ENCODE measurements at places on chromosomes 1 and 21.

DNA sequence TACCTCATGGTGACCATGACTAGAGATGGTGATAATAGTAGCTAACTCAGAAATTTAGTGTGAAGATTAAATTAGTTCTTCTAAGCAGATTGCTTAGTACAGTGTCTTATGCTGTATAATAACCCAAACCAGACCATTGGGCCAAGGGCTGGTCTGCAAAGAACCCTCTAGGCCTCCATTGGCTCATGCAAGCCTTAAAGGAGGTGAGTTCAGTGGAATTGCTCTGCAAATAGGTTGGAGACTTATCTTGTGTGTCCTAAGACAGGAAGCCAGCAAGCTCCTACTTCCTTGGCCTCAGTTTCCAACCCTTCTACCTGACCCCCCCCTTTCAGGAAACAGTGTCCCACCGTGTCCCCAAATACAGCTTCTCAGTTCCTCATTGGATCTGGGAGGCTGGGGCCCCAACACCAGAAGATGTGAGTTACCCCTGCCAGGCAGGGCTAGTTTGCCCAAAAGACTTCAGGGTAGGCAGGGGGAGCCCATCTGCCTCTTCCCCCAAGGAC, 1.9 kb upstream of the MEF2D start:
- no peak for DNase-seq

- DNase-seq, result no peak
Observed at GRCh38 chr1:244850099-244850852, 14.1 kb downstream of the HNRNPU start.

DNA sequence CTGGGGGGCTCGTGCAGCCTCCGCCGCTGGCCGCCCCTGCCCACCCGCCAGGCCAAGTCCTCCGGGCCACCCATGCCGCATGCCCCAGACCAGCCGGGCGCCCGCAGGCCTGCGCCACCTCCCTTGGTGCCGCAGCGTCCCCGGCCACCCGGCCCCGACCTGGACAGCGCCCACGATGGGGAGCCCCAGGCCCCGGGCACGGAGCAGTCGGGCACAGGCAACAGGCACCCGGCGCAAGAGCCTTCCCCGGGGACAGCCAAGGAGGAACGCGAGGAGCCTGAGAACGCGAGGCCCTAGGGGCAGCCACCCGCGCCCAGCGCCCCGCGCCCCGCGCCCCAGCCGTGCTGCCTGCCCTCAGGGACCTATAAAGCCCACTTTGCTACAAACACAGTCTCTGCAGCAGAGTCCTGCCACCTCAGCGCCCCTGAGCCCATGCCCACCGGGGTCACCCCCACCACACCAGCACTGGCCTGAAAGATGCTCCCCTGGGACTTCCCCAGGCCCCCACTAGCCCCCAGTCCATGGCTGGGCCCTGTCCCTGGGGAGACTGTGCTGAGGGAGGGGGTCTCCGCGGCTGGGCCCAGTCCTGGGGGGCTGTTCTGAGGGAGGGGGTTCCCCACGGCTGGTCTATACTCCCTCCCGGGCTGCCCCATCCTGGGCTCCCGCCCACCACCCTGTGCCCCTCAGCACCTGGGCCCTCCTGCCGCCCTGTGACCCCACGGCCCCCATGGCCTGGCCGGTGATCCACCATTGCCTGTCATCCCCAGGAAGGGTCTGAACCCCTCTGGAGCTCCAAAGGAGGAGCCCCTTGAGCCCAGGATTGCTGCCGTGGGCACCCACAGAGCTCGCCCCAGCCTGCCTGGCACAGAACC, 8.6 kb downstream of the TNFRSF18 start:
- no peak for DNase-seq

DNA sequence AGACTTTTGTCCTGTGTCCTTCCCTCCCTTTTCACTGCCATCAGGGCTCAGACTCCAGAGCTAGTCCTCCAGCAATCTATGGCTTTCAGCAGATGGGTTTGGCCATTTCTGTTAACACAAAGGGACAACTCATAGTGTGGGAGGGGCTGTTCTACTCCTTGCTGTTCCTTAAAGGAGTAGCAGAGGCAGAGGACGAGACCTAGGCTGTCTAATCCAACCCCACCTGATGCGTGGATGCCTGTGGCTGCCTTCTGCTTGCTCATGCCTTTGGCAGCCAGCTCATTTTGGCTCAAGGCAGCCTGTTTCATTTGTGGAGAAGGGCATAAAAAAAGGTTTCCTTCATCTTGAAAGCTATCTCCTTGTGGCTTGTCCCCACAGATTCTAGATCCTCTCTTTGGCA, 27.0 kb downstream of the MFSD2A start:
- DNase-seq, result peak; percentile 75

- no peak for DNase-seq
Observed at GRCh38 chr1:109769330-109770078, 5.8 kb upstream of the EPS8L3 start.

- peak; percentile 43 for DNase-seq
Observed at GRCh38 chr1:150235294-150235851, 539 bp downstream of the ANP32E start.

DNA sequence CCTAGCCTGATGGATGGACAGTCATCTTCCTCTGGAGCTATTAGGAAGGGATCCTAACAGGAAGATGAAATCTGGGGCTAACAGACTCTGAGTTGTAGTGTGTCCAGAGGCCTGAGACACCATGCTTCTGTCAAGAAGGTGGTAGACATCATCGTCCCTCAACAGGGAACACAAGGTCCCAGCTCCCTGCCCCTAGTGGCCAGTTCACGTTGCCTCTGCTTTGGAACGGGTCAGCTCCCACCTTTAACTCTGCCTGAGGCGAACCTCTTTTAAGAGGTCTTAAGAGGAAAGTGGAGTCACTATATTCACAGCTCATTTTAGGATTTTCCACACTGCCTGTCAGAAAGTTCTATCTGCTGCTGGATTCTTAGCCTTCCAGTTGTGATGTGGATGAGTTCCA, 28.3 kb downstream of the LRRC71 start:
- no peak for DNase-seq

DNA sequence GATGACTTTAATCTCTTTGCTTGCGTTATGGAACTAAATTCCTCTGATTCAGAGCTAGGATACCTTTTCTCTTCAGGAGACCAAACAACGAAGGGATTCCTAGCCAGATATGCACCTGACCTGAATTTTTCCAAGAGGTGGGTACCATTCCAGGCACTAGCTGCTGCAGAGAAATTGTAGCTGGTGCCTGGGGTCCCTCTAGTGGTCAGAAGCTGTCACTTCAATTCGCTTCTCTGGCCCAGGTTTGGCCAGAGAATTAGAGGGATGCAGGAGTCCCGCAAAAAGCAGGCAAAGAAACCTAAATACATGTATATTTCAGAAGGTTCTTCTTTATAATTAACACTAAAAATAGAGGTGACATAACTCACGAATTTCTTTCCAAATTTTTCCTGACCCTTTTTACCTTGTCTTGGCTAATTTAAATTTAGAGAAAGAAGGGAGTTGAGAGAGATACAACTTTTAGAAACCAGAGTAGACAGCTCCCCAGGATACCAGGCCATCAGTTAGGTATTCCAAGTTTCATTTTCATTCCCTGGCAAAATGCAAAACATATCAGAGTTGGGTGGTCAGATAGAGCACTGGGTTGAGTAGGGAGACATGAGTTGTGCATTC, 9.6 kb downstream of the ACKR1 start:
- peak; percentile 78 for DNase-seq

GRCh38 chr1:95043141-95043980, 29.4 kb downstream of the ALG14 start:
- peak; percentile 81 for DNase-seq
